Muscle of arm (tissue), 14 donors: ENCODE measurements at places on chromosomes 1 and 21. TPM values are rescaled to one million over a fixed set of nuclear protein-coding genes. Genes with fewer than 3 reads are reported as not detected.

DNA sequence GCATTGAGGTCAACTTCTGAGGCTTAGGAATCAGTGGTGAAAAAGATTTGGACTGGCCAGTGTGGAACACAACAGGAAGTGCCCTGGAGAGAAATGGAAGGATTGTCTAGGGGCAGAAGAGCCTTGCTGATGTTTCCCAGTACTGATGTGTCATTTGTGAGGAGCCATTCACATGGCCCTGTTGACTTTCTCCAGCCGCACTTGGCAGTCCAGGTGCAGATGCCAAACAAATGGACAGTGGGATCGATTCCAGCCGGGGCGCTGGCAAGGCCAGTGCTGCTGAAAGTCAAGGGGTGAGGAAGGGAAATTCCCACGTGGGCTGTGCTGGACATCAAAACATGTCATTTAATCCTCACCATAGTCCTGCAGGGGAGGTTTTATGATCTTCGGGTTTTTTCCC, 4.9 kb upstream of the TRIM63 start:
- no peak for DNase-seq

Gene OPTC
- polyA plus RNA-seq, result not detected

DNA sequence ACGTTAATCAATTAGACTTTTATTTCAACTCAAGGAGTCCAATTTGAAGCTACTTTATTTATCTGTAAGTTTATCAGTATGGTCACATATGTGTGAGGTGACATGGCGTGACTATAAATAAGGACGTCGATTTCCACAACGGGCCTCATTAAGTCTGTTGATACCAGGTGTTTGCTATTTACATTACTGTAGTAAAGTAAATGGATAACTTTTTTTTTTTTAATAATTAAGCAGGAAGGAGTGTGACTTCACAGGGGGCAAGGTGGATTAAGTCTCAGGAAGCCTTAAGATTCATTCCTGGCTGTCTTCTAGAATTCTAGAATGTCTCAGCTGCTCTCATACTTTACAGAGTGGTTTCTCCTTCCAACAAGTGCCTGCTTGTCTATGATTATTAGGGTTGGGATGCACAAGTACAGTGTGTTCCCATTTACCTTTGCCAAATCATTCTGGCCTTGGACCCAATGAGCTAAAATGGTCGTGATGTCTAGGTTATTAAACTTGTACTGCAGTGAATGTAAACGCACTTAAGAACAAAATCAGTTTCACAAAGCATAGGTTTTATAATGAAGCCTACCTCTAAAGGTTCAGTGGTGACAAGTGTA, 15.5 kb downstream of the MAP3K7CL start:
- DNase-seq, result no peak

DNA sequence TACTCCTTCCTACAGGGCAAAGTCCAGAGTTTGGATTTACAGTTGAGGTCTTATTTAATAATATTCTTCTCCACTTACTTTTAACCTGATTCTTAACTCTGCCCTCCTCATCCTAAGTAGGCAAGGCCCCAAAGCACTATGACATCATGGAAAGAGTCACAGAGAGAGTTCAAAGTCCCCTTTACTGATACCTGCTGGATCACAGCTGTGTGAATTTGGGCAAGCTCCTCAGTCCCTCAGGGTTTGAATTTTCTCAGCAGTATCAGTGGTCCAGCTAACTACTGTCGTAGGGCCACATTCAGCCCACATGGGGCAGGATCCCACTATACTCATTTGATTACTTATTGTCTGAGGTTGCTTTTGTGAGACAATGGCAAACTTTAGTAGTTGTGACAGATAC, 16.0 kb downstream of the TYW3 start:
- no peak for DNase-seq

DNA sequence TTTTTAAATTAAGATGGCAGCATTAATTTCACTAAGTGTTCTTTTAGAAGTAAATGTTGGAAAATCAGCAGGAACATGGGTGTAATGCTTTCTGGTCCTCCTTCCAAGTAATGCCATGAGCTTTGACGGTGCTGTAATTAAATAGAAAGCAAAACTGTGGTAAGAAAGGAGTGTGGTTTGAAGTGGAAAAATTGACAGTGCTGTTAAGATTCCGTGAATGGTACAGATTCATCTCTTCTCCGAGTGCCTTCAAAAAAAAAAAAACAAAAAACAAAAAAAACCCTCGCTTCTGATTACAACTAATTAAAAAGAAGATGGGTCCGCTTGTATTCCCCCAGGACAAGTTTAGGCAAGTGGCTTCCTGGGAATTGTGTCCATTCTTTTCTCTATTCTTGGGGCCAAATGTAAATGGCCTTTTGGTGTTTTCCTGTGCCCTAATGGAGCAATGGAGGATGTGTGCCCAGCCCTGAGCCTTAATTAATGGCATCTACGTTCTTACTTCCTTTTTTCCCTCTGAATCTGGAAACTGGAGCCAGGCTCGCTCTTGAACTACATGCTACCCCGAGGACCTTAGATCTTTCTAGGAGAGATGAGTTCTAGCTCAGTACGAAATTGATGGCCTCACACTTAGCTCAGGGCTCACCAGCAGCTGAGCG, 5.1 kb downstream of the LMO4 start:
- DNase-seq, result no peak

DNA sequence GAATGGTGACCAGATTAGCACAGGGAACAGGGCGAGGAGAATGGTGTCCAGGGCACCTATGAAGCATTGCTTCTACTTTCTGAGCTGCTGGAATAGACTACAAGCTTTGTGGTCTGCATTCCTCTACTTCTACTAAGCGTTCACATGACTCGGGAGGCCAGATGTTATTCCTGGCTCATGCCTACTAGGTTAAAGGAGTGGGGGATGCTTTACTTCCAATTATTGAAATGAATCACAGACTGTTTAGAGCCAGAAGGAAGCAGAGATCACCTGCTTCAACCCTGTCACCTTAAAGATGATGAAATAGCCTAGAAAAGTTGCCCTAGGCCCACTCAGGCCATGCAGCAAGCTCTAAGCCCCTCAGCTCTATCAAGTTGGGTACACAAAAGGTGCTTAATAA, 633.5 kb downstream of the KIF26B start:
- peak; percentile 13 for DNase-seq

Gene CRYBG2
- polyA plus RNA-seq, result not detected

Gene TEX38
- polyA plus RNA-seq, result not detected

- no peak for DNase-seq
Observed at GRCh38 chr1:117094841-117095604, 26.5 kb downstream of the TRIM45 start.

GRCh38 chr1:211613108-211613947, 34.4 kb upstream of the SLC30A1 start:
- DNase-seq, result peak; percentile 46

- DNase-seq, result no peak
Observed at GRCh38 chr1:201230676-201231075, 40.1 kb downstream of the IGFN1 start.

Gene CDA
- 0.57 TPM for polyA plus RNA-seq

DNA sequence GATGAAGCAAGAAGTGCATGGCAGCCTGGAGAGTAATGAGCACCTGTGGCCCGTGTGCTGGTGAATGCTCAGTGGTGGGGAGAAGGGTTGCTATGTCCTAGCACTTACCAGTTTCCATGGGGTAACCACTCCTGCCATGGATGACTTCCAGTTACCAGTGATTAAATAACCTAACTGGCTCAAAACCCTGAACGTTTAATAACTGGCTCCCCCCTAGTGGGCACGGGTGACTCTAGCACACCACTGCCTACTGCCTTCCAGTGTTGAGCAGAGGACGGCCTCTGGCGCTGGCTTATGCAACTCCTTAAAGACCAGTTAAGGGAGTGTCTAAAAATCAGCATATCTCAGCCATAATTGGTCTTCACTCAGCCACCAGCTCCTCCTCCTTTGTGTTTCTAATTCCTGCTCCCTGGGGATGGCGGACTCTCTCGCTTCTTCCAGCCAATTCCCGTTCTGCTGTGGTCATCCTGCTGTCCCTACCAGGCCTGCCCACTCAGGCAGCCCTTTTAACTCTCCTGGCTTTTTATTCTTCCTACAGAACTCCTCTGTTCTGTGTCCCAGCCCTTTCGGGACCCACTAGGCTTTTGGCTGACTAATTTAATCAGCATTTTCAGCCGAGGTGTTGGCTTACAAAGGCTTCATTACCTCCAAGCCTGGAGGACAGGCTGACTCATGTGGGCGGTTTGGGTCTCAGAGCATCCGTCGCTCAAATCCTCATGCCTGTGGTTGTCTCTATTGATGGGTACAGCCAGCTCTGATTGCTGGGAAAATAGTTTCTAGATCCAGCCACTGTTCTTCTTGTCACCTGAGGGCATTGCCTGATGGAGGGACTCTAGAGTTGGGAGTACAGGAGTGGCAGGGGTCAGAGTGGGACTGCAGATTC, 332.4 kb downstream of the CAMTA1 start:
- DNase-seq, result no peak

Gene INAVA
- polyA plus RNA-seq, result 1.7 TPM

- DNase-seq, result peak; percentile 70
Observed at GRCh38 chr21:26795866-26796329, 49.3 kb downstream of the ADAMTS1 start.

GRCh38 chr1:160340866-160341265, 2.2 kb downstream of the COPA start:
- DNase-seq, result no peak

Gene RIMKLA
- 0.67 TPM for polyA plus RNA-seq

Gene OR2L13
- polyA plus RNA-seq, result not detected

- DNase-seq, result no peak
Observed at GRCh38 chr21:43825936-43826622, 36.7 kb downstream of the RRP1 start.

DNA sequence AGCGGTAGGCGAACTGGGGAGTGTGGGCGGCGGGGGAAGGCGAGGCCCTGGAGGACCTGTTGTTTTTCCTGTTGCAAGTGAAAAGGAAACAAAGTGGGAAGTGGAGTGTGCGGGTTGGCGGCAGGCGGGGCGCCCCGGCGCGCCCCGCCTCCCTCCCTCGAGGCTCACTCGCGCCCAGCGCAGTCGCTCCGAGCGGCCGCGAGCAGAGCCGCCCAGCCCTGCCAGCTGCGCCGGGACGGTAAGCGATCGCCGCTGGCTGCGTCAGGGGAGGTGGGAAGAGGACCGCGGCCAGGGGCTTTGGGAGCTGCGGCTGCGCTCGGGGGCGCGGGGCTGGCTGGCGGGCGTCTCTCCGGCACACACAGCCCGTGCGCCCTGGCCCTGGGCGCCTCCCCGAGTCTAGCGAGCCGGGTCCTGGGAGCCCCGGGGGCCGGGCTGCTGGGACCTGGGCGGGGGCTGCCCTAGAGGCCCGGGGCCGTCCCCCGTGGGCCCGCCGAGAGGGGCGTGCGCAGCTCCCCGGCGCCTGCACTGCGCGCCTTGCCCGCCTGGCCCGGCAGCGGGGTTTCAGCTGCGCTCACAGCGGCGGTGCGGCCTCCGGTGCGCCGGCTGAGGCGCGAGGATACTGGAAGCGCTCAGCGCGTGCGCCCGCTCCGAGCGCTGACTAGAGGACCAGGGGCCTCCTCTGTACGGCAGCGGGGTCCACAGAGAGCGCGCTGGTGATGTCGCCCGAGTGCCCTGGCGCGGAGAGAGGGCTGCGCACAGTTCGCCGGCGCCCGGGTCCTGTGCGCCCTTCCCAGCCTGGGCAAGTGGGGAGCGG, at the start of gene PIK3CD:
Gene PIK3CD, plus strand, starts transcription at position 167 of the 814 bp plus-strand sequence. CDS start 58,725 bp downstream, outside the sequence.
- no peak for DNase-seq

DNA sequence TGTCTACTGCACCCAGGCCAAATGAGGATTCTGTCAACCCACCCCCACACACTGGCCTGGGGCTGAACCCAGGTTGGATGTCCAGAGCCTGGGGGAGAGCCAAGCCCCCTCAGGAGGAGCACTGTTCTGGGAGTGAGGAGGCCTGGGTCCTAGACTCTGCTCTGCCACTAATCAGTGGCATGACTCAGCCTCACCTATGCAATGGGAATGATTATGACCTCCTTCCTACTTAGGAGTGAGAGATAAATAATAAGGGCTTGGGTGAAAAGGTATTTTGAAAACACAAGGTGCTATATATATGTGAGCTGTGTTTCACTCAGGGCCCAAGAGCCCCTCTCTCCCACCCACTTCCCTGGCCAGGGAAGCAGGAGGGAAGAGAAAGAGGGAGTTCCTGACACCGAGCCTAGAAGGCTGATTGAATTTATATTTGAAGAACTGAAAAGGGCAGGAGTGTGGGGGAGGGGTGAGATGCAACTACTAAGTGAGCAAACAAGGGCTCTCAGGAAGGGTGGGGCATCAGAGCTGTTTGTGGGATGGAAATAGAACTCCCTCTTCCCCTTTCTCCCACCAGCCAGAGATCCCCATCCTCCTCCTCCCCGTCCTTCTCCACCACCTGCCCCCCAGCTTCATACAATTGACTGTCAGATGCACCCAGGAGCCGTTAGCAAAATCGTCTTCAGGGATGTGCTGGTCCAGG, 8.2 kb downstream of the IGSF9 start:
- DNase-seq, result no peak

- no peak for DNase-seq
Observed at GRCh38 chr1:13766592-13767564, 66.9 kb downstream of the PRDM2 start.

- DNase-seq, result no peak
Observed at GRCh38 chr1:59128239-59128736, 168.6 kb upstream of the FGGY start.

GRCh38 chr1:109399326-109399957, 1.7 kb upstream of the SORT1 start:
- peak; percentile 74 for DNase-seq

DNA sequence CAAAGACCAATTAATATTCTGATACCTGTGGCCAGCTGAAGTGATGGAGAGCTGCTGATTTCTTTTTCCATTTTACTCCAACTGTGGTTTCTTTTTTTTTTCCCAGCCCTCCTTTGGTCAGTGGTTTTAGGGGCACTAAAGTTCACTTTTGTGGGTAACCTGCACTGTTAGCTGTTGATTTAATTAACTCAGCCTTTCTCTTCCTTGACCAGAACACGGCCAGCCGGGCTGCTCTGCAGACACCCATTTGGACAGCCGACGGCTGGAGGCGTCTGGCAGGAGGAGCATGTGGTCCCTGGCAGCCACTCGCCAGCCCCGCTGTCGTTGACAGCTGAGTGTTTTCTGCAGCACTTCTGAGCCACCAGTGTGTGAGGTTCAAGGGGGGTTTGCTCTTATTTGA, 136.2 kb upstream of the RUNX3 start:
- no peak for DNase-seq

Gene ARMH1
- 2.2 TPM for polyA plus RNA-seq

DNA sequence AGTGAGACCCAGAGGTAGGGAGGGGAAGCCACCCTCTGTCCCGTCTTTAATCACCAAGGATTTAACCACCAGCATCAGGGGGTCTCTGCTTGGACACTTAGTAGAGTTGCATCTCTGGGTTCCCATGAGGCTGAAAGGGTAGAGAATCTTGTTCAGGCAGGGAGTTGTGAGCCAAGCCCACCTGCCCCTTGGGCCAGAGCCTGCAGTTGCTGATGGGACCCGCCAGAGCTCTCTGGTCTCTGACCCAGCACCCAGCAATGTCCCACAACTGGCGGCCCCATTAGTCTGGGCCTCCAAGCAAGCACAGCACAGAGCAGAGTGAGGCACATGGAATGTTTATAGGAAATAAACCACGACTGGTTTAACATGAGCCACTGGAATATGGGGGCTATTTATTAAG, 166.3 kb downstream of the TRIM33 start:
- DNase-seq, result no peak
